Activated naive CD8-positive, alpha-beta T cell treated with anti-CD3 and anti-CD28 coated beads, Interleukin-2, amount 50 U/mL, for 24 hours (primary cell): ENCODE measurements at places on chromosomes 5 and 9.

GRCh38 chr5:141969783-141970771, 1.2 kb downstream of the RNF14 start:
- DNase-seq: no peak

GRCh38 chr5:78562001-78562400, 86.6 kb downstream of the LHFPL2 start:
- DNase-seq: no peak

- DNase-seq: no peak
These were observed 114.8 kb downstream of the HSD17B3 start for GRCh38 chr9:96187151-96187555.

GRCh38 chr5:52657247-52657645, 130.5 kb upstream of the ITGA1 start:
- DNase-seq: no peak
